ENCODE measurements at places on chromosomes 13 and 19. TPM values are rescaled to one million over a fixed set of nuclear protein-coding genes. Genes with fewer than 3 reads are reported as not detected.

The FCGBP gene
- total RNA-seq: under 0.01 TPM

The GIPC3 gene
- total RNA-seq: 1.4 TPM

The TRAPPC5 gene
- 106 TPM for total RNA-seq

The CLEC4M gene
- 143 TPM for total RNA-seq

The ACP7 gene
- total RNA-seq: not detected

The KLK2 gene
- not detected for total RNA-seq

The ZNF285 gene
- 1.8 TPM for total RNA-seq

The COL5A3 gene
- 0.13 TPM for total RNA-seq

The PGLYRP1 gene
- not detected for total RNA-seq

The SULT2B1 gene
- 0.13 TPM for total RNA-seq

The SOX1 gene
- total RNA-seq: not detected

GRCh38 chr19:8224394-8225145, 15.4 kb downstream of the CERS4 start:
- DNase-seq: no peak

DNA sequence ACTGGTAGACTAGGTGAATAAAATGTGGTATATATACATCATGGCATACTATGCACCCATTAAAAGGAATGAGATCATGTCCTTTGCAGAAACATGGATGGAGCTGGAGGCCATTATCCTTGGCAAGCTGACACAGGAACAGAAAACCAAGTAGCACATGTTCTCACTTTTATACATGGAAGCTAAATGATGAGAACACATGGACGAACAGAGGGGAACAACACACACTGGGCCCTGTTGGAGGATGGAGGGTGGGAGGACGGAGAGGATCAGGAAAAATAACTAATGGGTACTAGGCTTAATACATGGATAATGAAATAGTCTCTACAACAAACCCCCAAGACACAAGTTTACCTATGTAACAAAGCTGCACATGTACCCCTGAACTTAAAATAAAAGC, 780.0 kb downstream of the DACH1 start:
- no peak for DNase-seq

DNA sequence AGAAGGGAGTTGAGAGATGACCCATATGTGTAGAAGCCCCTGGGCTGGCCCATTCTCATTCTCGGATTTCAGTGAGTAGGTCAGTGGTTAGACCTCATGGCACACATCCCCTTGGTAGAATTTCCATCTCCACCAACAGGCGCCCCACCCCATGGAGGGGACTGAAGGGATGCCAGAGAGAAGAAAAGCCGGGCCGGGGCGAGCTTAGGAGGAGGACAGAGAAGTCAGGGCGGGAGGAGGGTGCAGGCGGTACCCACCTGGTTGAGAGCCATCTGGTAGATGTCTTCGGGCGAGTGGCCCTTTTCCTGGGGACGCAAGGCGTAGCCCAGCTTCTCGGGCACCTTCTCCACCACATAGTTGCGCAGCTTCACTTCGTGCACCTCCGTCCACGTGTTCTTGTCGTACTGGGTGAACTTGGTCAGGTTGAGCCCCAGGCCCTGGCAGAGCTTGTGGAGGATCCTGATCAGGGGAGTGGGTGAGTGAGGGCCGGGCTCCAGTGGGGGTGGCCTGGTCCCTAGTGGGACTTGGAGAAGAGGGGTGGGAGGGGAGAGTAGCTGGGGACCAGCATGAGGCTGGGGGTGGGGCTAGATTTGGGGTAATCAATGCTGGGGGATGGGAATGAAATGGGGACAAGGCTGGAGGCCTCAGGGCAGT, 2.5 kb downstream of the IL4I1 start:
- no peak for DNase-seq

Measured in dermis microvascular lymphatic vessel endothelial cell (primary cell).